Activated CD8-positive, alpha-beta memory T cell treated with anti-CD3 and anti-CD28 coated beads, Interleukin-2, amount 50 U/mL, for 48 hours (primary cell): ENCODE measurements at places on chromosomes 3 and 15.

DNA sequence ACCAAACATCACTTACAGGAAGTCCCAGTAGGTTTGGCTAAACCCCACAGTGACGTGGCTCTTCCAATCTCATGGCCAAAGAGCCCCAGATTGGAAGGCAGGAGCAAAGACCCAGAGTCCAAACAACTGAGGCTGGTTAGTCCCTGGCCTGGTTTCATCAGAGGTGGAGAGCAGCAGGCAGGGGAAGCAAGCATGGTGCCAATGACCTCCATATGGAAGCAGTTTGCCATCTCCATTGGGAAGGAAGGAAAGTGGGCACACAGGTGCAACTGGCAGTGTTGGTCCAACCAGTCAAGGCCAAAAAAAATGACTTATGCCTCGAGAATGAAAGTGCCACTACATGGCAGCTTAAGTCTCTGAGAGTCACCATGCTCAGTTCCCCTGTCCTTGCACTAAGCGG, 175.9 kb downstream of the NTRK3 start:
- DNase-seq, result no peak

DNA sequence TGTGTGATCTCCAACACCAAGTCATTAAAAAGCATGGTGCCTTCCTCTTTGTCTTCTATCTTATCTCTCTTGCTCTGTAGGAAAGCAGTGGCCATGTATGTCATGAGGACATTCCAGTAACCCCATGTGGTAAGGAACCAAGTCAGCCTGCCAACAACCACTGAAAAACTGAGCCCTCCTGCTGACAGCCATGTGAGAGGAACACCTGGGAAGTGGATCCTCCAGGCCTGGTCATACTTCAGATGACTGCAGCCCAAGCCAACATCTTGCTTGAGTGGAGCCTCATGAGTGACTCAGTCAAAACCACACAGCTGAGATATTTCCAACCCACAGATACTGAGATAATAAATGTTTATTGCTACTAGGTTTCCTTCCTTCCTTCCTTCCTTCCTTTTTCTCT, 597.3 kb downstream of the ZIC1 start:
- no peak for DNase-seq

DNA sequence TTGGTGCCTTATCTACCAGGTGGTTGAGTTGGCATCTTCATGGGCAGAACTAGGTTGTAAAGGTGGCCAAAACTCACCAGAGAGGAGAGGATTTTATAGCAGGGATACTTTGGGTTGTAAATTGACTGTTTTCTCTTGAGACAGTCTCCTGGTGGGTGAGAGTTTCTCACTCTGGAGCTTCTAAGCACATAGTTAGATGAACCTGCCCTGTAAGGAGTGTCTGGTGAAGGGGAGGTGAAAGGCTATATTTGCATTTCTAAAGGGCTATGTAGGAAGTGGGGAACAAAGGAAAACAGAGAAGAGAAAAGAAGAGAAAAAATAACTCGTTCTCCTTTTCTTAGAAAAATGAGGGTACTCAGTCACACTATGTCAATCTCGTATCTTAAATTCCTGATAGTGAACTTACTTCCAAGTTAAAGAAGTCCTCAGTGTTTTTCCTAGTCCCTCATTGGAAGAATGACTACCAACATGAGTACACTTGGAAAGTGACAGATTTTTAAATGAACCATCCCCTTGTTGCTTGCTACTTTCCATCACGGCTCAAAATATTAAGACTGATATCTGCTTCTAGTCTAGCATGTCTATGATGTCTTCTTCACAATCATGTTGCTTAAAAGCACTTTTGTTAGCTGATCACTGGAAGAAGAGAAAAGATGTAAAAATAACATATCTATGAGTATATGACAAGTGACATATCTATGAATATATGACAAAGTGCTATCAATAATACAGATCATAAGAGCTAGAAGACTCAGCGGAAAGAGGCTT, 113.8 kb upstream of the P2RY1 start:
- DNase-seq, result no peak

DNA sequence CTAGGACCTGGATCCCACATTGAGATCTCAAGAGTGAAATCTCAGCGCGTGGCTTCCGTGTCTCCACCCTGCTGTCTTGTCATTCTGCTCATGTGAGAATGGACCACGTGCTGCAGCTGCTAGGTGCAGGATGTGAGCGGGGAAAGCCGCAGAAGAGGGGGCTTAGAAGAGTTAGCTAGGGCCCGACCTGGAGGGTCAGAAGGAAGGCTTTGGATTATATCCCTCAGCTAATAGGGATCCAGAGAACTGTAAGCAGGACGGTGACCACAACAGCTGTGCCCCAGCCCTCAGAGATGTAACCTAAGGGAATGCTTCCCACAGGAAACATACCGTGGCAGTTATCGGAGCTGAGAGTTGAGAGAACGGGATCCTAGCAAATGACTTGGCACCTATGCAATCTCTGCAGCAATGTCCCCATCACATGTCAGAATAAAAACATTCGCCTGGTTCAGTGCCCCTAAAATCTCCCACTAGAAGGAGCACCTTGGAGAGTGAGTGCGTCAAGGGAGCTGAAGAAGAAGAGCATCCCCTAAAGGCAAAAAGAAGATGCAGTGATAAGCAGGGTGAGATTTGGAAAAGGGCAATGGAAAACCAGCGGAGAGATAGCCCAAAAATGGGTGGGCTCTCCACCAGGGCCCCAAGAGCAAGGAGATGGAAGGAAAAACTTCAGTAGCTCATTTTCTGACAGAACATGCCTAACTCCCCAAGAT, 76.9 kb upstream of the ST8SIA2 start:
- DNase-seq, result no peak

DNA sequence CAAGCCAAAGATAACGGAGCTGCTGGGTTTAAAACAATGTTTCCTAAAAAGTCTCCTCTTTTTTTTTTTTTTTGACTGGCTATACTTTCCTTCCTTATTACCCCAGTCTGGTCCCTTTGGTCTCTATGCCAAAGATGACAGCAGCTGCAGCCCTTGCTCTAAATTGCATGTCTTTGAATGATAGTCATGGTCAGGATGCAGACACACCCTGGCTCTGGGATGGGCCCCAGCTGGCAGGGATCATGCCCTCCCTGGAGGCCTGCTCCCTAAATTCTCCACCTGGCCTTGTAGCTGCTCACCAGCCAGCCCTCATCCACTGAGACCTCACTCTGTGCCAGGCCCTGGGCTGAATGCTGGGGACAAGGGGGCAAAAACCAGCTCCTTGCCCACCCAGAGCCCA, 95.8 kb downstream of the MESD start:
- DNase-seq, result no peak

GRCh38 chr3:159439346-159439745, 549.3 kb upstream of the IL12A start:
- DNase-seq, result no peak

- DNase-seq, result no peak
These were observed 2.5 kb downstream of the AMOTL2 start for GRCh38 chr3:134371542-134372324.

- no peak for DNase-seq
These were observed 157.5 kb upstream of the HES1 start for GRCh38 chr3:193978486-193978885.

DNA sequence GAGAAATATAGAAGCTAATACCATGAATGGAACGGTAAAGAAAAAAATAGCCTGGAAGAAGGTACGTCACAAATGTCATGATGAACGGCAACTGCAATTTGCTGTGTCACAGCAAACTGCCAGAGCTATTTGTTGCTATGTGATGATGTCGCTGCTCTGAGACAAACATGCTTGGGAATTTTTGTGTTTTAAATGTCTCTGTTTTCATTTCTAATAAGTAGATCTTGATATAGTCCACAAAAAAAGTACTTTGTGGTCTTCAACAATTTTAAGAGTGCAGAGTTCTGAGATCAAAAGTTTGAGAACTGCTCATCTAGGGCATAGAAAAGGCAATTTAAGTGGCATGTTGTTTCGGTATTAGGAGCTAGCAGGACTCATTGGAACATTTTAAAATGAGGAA, 4.3 kb upstream of the NR1D2 start:
- no peak for DNase-seq
